ENCODE measurements at places on chromosomes 2 and 18.

DNA sequence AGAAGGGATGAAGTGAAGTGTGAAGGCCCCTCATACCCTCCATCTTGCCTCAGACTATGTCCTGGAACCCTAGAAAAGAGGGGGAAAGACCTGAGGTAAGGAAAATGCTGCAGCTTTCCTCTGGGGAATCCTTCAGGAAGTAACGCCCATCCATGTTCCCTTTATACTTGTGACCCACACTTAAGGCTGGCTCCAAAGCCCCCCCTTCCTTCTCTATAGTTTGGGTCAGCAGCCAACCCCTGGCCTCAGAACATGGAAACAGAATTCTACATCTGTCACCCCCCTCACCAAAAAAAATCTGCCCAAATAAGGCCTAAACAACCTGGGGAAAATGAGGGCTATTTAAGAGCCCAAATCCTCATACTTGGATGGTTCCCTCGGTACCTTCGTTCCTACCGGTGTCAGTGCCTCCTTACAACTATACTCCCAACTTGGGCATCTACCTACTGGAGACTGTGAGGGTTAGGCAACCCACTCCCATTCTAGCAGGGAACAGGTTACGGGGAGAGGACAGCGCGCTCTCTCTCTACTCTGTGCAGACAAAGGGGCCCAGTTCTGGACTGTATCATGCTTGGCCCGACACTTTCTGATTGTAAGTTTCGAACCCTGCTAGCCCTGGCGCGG is 689 bp downstream of the OST4 start:
- DNase-seq, result no peak

- DNase-seq, result no peak
Observed at GRCh38 chr2:88416016-88416663, 36.4 kb downstream of the FOXI3 start.

GRCh38 chr2:174344716-174345461 is 10.1 kb downstream of the SP9 start:
- DNase-seq, result no peak

- no peak for DNase-seq
Observed at GRCh38 chr18:33696332-33697162, 118.5 kb downstream of the ASXL3 start.

Data from activated CD4-positive, alpha-beta T cell treated with anti-CD3 and anti-CD28 coated beads, Interleukin-2, amount 50 U/mL, for 48 hours (primary cell).